ENCODE measurements at places on chromosomes 6 and 20.
A peak's percentile ranks its signal among the peaks of the same experiment; 100 is the strongest.

GRCh38 chr20:37925265-37926165 lies 22.6 kb downstream of the VSTM2L start:
- DNase-seq, result no peak

DNA sequence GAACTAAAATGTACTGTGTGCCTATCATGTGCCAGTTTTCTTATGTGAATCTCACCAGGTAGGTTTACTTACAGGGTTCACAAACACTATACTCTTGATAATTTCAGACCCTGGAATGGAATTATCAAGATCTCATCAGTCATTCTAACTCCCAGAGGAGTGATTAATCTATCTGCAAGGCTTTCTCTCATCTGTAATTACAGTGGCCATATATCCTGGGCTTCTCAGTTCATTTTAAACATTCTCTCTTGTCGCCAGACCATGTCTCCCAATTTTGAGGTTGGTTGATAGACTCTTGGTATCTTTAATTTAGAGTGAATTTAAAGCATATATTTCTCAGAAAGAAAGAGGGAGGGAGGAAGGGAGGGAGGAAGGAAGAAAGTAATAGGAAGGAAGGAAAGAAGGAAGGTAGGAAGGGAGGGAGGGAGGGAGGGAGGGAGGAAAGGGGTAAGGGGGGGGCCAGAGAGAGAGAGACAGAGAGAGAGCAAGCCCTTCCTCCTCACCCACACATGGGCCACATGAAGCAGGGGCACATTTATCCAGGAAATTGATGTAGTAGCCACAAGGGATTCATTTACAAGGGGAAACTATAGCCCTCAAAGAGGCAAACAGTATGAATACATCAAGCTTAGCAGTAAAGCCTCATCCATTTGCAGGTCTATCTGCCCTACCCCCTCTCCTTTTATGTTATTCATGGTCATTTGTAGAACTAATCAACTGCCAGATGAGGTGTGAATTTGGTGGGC lies 25.8 kb upstream of the NRSN1 start:
- no peak for DNase-seq

DNA sequence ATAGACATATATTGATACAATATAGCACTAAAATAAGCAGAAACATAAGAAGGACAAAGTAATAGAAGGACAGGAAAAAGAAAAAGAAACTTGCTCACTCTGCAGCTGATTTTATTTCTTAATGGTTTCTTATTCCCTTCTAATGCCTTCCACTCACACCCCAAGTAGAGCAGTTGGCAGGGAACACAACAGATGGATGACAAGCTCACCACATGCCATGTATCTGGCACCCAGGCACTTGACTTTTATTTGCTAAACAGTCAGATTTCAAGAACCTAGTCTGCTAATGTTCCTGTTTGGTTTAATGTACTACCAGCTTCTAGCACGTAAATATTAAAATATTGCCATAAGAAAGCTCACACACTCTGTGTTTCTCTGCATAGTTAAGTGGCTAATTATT lies 87.1 kb downstream of the COL19A1 start:
- no peak for DNase-seq

GRCh38 chr20:21840991-21841390 lies 135.5 kb downstream of the PAX1 start:
- no peak for DNase-seq

DNA sequence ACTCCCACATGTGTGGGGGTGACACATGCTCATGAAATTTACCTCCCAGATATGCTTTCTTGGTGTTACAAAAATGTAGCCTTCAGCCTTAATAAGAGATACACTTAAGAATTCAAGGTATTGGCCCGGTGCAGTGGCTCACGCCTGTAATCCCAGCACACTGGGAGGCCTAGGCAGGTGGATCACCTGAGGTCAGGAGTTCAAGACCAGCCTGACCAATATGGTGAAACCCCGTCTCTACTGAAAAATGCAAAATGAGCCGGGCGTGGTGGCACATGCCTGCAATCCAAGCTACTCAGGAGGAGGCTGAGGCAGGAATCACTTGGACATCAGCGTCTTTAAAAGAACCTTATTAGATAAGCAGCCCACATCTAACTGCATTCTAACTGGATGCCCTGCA lies 614.3 kb upstream of the CDH4 start:
- DNase-seq, result no peak

GRCh38 chr20:36544134-36545018 lies 3.1 kb downstream of the MYL9 start:
- peak; percentile 87 for DNase-seq

DNA sequence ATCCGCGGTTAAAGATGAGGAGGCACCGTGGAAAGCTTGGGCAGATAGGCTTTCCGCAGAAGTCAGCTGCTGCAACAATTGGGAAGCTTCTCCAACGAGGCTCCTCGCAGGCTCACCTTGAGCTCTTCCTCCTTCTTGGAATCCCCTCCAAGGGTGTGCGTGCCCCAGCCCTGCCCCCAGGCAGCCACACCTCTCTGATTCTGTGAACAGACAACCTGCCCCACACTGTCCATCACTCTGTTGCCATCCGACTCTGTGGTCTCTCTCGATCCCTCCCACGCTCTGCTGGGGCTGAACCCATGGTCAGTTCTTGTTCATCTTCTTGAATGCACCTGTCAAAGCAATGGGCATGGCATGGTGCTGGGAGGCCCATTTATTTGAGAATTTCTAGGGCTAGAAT lies 31.5 kb downstream of the PACSIN1 start:
- DNase-seq, result no peak

GRCh38 chr20:36614781-36615557 lies 9.4 kb downstream of the RAB5IF start:
- DNase-seq, result peak; percentile 59

- peak; percentile 28 for DNase-seq
These were observed 265.0 kb upstream of the MARCKS start for GRCh38 chr6:113591896-113592827.

DNA sequence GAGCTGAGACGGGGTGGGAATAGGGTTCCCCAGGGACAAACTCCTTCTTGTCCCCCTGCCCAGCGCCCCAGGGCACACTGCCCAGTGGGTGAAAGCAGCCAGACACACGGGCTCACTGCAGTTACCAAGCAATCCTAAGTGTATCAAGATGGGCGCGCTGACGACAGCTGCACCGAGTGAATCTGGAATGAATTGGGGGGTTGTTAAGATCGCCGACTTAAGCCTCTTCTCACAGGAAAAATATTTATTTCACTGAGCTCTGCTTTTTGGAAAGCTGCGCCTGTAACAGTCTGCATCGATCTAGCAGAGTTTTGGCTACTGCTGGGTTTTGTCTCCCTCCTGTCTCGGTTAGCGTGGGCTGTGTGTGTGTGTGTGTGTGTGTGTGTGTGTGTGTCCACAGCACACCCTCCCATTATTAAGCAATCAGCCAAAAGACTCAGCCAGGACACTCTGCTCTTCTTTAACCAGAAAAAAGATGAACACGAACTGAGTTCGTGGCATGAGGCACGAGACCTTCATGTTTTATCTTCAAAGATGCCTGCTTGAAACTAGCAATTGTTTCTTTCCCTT lies 35.9 kb downstream of the RIPOR3 start:
- no peak for DNase-seq

GRCh38 chr20:21900431-21900830 lies 195.0 kb downstream of the PAX1 start:
- DNase-seq, result no peak

DNA sequence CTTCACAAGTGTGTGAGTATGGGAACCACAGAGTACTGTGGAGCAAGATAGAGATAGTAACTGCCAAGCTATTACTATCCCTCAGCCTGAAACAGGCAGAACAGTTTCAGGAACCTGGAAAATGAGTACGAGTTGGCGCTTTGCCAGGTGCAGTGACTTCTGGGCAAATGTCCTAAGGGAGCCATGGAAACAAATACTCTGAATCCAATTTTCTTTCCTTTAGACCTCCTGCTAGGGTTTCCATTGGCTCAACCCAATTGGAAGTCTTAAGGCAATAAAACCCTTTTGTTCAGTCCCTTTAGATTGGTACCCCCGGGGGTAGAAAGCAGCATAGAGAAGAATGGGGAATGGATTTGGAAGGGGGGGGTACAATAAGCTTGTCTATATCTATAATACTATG lies 205.0 kb upstream of the EPHA7 start:
- DNase-seq, result no peak

DNA sequence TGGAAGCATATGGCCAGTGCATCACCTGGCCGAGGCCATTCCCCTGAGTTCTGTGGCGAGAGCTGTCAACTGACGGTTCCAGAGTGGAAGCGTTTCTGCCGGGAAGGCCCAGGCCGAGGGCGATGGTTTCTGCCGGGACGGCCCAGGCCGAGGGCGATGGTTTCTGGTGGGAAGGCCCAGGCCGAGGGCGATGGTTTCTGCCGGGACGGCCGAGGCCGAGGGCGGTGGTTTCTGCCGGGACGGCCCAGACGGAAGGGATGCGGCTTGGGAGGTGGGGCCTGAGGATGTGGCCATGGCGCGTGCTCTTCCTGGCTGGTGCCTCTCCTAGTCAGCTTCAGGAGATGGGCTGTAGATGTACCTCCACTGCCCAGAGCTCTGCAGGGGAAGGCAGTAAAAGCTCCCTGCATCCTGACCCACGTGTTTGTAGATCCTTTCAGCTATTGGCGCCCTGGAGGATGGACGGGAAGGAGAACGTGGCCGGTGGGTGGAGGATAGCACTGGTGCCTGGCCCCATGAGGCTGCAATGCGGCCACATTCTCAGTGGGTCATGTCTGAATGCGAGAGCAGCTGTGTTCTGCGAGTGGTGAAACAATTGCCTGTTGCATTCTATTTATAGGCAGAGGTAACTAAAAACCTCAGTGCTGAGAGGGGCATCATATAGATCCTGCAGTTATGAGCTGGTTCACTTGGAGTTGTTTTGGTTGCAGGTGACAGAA lies 12.8 kb downstream of the TPD52L2 start:
- no peak for DNase-seq

Measured in NCI-H226 (cell line).